ENCODE measurements at places on chromosomes 7 and 10.

DNA sequence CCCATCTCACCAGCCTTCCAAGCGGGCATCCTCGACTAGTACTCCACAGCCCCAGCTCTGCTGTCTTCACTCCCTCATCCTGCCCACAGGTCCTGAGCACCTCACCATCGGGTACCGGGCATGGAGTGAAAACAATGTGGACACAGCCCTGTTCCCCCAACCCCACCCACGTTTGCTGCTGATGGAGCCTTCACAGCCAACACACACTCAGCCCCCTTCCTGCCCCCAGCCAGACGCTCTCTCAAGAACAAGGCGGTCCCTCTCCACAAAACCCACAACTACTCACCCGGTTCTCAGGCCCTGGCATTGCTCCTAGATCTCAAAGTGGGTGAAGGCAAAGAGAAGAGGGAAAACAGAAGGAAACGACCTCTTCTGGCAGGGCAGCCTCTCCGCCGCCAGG, 56.1 kb downstream of the SLIT1 start:
- DNase-seq: peak; percentile 40

- DNase-seq: no peak
These were observed 54.8 kb downstream of the DAGLB start for GRCh38 chr7:6392712-6393666.

GRCh38 chr7:146290746-146291145, 174.1 kb downstream of the CNTNAP2 start:
- no peak for DNase-seq

DNA sequence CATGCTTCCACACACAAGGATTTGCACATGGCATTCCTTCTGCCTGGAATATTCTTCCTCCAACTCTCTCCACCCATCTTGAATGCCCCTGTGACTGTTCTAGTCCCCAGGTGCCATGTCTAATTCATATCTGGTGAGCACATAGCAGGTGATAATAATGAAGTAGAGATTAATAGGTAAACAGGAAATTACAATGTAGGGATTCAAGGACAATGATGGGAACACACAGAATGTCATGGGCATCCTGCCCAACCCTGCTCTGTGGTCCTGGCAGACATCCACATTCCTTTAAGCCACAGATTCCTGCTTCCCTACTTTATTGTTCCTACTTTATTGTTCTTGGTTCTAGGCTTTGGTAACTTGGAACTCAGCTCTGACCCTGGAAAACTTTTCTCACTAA, 115.8 kb downstream of the THSD7A start:
- DNase-seq: no peak

- DNase-seq: no peak
These were observed 34.6 kb downstream of the VWDE start for GRCh38 chr7:12369072-12369471.

DNA sequence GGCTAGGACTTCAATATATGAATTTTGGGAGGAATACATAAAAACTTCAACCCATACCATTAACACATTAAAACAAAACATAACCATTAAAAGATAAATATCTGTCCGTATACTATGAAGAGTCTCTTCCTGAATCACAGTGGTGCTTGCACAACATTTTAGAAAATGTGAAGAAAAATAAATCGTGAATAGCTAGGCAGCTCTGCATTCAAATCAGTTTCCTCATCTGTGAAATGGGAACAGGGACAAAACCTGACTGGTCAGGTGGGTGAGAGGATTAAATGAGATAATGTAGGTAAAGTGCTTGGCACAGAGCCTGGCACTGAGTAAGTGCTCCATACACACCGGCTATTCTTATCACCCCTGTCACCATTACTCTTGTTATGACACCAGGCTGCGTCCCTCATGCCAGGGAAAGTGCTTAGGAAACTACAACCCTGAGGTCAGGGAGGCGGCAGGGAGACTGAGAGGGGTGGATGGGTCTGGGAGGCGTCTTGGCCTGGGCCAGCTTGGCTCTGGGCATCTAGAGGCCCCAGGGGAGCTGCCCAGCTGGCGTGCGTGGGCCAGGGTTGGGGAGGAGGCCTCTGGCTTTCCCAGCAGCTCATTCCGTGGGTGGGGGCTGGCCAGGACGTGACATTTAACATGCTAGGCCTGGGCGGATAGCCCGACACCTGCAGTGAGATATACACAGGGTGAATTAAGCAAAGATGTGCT, 78.3 kb downstream of the SH3PXD2A start:
- no peak for DNase-seq

GRCh38 chr10:115167751-115168150, 74.6 kb downstream of the ATRNL1 start:
- no peak for DNase-seq

DNA sequence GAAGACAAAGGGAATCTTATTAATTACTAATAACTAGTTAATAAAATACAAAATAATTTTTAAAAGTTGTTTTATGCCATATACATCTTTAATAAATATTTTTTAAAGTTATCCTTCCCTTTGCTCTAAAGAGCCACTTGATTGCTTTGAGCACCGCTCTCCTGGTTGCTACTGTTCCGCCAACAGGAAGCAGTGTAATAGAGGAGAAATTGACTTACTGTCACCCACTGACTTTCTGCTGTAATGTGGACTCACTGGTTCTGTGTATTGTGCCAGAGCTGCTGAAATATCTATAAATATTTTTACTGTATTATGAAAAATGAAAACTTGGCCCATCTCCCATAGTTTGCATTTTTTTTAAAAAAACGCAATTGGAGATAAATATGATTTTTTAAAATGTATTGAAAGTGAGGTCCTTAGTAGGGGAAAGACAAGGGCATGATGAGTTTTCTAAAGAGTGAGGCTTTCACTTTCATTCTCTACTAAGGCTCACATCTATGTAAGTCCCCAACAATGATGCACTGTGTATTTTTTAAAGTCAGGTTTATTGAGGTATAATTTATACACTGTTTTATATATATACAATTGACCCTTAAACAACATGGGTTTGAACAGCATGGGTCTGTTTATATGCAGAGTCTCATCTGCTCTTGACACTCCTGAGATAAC, 100.5 kb downstream of the NPY start:
- no peak for DNase-seq

- DNase-seq: no peak
These were observed 49.9 kb downstream of the C10orf67 start for GRCh38 chr10:23294638-23295247.

GRCh38 chr10:34351161-34351560, 463.9 kb downstream of the PARD3 start:
- no peak for DNase-seq

DNA sequence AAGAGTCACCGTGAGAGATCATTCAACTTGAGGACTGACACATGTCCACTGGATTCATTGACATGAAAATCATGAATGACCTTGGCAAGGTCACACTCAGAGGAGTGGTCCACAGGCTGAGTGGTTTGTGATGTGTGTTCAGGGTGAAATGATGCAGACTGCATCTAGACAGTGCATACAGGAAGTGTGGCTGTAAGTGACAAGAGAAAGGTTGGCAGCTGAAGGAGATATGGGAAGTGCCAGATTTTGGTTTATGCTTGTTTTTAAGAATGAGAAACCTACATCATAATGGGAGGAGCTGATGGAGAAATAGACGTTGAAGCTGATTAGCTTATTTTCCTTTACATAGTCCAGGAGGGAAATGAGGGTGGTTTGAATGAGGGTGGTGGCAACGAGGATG, 64.8 kb upstream of the VIPR2 start:
- no peak for DNase-seq

- peak; percentile 92 for DNase-seq
These were observed 33.5 kb upstream of the AUTS2 start for GRCh38 chr7:69564454-69565417.

- peak; percentile 17 for DNase-seq
These were observed 57.3 kb downstream of the MAPK8 start for GRCh38 chr10:48363617-48364355.

DNA sequence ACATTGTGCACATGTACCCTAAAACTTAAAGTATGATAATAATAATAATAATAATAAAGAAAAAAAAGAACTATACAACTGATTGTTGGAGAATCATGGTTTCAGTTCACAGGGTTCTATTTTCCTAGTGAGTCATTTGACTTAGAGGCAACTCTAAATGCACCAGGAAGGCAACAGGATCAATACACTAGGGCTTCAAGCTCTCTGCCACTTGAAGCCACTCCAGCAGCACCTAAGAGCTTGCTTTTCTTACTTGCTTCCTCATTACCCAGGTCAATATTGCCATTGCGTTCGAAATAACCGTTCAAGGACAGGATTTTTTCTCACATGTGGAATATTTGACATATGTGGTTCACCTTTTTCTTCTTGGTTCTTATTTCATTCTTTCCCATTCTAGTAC, 189.7 kb downstream of the GRM3 start:
- DNase-seq: peak; percentile 55

DNA sequence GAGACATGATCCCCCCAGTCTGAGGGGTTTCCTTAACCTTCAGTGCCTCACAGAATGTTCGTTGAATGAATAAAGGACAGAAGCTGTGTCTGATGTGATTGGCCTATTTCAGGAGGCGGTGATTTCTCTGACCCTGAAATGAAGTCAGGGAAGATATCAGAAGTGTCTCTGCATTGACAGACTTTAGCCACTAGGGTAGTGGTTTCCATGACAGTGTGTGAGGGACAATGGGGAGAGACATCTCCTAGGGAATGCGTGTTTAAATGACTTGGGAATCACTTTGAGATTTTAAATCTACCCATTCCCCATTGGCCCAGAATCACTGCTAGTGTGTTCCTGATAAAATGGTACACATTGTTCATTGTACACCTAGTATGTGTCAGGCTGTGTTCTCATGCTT, 132.0 kb downstream of the CFAP58 start:
- DNase-seq: no peak

DNA sequence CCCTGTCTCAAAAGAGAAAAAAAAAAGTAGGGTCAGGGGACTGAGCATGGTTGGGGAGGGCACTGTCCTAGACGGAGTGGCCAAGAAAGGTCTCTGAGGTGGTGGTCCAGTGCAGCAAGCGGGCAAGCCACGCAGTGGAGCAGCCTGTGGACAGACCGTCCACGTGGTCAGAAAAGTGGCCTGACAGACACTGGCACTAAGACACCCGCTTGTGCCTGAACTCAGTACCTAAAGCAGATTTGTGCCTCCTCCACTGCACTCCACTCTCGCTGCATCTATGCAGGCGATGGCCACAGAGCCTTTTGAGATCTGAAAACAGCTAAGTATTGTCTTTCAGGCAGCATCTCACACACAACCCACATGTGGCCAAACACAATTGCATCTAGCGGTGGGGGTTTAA, 8.8 kb downstream of the ASB10 start:
- DNase-seq: no peak

- DNase-seq: no peak
These were observed 5.5 kb downstream of the TACC2 start for GRCh38 chr10:121994429-121994941.

DNA sequence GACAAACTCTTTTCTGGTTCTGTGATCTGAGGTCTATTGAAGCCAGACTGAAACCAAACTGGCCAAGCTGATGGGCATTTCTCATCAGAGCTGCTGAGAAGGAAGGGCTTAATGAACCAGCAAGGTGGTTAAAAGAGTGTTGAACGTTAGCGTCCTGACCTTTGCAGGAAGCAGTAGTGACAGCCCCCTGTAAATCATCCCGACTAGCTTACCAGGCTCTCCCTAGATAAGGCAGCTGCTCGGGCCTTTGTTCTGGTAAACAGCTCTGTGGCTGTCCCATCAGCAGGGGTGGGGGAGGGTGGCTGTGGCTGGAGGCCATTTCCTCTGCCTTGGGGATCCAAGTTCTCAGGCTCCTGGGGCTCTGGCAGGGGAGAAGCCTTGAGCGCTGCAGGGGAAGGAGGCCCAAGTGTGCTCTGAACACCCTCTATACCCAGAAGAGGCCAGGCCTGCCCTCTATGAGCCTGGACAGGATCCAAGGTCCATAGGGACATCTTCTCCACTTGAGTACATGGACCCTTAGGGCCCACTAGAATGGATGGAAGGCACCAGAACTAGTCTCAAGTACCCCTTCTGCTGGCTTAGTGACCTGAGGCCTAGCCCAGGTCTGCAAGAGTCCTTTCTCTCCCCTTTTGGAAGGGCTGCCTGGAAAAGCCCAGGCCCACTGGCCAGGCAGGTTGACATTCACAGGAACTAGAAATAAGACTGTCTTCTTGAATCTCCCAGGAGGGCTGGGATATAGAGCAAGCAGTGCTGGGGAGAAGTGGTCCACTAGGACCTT, 134.6 kb downstream of the ARHGAP22 start:
- no peak for DNase-seq

DNA sequence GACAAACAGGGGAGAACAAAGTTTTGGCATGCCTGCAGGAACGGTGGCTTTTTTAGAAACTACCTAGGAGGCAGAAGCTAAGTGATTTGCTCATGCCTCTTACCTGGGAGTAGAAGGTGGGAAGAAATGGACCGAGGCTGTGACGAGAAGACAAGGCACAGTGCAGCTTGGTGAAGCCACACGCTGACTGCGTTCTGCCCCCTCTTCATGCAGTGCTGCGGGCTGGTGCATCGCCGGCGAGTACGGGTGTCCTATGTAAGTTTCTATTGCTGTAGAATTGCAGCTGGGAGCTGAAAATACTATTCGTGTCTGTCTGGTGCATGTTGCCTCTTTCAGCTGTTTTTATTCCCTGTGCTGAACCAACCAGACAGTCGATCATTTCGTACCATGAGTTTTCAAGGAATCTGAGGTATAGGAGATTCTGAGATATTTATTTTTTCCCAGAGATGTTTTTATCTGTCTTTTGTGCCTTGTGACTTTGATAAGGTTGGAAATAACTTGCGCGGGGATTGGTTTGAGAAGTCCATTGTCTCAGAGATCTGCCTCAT, 120.9 kb downstream of the CACNB2 start:
- no peak for DNase-seq

DNA sequence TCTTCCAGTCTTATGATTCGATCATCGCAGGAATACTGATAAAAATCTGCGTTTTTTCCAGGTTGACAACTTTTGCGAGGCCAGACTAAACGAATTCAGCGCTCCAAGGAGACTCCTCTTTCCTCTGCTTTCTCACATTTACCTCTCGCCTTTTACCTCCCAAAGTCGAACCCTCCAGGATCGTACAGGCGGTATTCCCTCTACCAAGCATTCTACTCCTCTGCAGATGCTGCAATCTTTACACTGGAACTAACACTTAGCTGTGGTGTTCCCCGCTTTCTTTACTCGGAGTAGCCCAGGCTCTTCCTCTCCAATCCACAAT, 449 bp downstream of the NUDT5 start:
- DNase-seq: no peak

DNA sequence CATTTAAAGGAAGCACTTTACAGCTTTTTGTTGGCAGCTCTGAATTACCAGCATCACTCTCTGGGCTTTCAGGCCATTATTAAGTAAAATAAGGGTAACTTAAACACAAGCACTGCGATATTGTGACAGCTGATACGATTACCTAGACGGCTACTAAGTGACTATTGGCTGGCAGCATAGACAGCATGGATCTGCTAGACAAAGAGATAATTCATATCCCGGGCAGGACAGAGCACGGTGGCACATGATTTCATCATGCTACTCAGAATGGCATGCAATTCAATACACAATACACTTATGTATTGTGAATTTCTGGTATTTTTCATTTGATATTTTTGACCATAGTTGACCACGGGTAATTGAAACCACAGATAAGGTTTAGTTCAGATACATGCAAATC, 522.0 kb upstream of the LRRN3 start:
- DNase-seq: peak; percentile 9

Measured in NCI-H1092 (cell line).